Stimulated activated naive B cell treated with anti-CD40 and anti-IgM and Interleukin-4, amounts not matched to agents 10 μg/mL and 1 μg/mL and 100 μg/mL, for 72 hours (primary cell): ENCODE measurements at places on chromosomes 16 and 17.

DNA sequence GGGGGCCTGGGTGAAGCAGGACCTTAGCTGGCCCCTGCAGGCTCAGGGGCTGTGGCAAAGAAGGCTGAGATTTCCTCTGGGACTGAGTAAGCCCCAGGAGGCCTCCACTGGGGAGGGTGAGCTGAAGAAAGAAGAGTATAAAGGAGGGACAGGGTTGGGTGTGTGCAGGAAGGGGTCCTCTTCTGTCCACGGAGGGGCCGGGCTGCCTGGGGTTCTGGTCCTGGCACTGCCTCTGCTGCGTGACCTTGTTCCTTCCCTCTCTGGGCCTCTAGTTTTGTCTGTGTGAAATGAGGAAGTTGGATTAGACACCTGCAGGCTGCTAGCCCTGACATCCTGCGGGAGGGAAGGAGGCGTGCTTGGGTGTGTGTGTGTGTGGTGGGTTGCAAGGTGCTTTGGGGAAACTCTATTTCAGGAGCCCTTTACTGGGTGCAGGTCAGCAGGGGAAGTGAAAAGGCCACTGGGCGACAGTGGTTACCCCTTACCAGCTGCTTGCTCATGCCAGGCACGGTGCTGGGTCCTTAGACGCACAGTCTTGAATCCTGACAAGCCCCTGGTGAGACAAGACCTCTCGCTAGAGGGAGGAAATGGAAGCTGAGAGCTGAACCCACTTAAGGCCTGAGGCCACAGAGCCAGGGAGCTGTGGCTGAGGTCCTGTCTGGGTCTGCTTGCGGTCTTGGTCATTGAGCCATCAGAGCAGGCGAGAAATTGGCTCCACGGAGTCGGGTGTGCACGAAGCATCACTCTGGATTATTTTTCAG is 60.7 kb downstream of the OR1D5 start:
- peak overlapping the region; percentile 47 for H3K4me3 ChIP-seq
- peak overlapping the region; percentile 93 for H3K27ac ChIP-seq
- H3K27me3 ChIP-seq: no peaks in the 10 kb centered on the region

DNA sequence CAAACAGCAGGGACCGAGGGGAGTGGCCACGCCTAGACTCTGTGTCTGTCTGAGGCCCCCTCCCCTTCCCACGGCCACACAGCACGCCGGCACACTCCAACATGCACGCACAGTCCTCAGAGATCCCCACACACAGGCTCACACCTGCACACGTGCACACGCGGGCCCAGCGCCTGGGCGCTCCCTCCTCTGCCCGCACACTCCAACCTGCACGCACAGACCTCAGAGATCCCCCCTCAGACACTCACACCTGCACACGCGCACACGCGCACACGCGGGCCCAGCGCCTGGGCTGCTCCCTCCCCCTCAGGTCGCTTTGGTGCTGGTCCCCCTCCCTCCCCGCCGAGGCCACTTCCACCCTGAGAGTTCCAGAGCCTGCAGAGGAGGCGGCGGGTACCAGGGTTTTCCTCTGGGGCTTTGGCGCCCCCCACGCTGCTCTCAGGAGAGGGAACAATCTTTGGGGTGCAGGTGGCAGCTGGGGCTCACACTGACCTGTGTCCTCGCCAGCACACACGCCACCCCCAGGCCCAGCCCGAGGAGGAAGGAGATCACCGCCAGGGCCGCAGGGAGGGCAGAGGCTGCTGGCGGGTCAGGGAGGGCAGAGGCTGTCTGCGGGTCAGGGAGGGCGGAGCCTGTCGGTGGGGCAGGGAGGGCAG is 1.6 kb downstream of the CD7 start:
- peak overlapping the region; percentile 82 for H3K4me3 ChIP-seq
- peaks cover 23% of the 10 kb centered on the region for H3K27me3 ChIP-seq
- H3K27ac ChIP-seq: peak overlapping the region; percentile 15
- H3K4me1 ChIP-seq: peaks cover 14% of the 10 kb centered on the region
- H3K36me3 ChIP-seq: no peaks in the 10 kb centered on the region
- DNase-seq: no peak

DNA sequence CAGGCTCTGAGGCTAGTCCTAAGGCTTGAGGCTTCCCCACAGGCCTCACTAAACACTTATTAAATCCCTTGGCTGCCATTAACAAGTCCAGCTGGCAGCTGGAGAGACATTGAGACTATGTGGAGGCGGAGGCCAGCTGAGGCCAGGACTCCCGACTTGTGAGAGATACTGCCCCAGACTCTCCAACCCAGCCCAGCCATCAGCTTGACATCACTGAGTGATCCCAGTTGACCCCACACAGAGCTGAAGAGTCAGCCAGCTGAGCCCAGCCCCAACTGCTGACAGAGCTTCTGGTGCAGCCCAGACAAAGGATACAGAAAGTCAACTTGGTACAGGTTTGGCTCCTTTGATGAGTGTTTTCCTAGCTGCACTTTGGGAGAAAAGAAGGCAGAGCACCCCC is 343.1 kb downstream of the C16orf95 start:
- no peak for DNase-seq
- no peaks in the 10 kb centered on the region for H3K36me3 ChIP-seq
- peaks cover 10% of the 10 kb centered on the region for H3K27me3 ChIP-seq
- H3K4me1 ChIP-seq: no peaks in the 10 kb centered on the region
- H3K4me3 ChIP-seq: no peak overlapping the region

GRCh38 chr16:12721841-12722421 is 81.8 kb downstream of the CPPED1 start:
- DNase-seq: no peak
- H3K4me1 ChIP-seq: no peaks in the 10 kb centered on the region
- H3K4me3 ChIP-seq: no peak overlapping the region
- H3K27ac ChIP-seq: no peak overlapping the region
- H3K36me3 ChIP-seq: peaks cover 9% of the 10 kb centered on the region

GRCh38 chr17:70006159-70006558 is 68.9 kb upstream of the KCNJ16 start:
- H3K4me1 ChIP-seq: no peaks in the 10 kb centered on the region
- no peak for DNase-seq
- H3K27ac ChIP-seq: no peak overlapping the region

- H3K27me3 ChIP-seq: no peaks in the 10 kb centered on the region
- no peak for DNase-seq
- H3K4me3 ChIP-seq: no peak overlapping the region
- H3K27ac ChIP-seq: no peak overlapping the region
- no peaks in the 10 kb centered on the region for H3K36me3 ChIP-seq
- H3K4me1 ChIP-seq: no peaks in the 10 kb centered on the region
Measured at GRCh38 chr16:79797486-79797885, 196.9 kb upstream of the MAF start.
